ENCODE measurements at places on chromosomes 3 and 15. TPM values are rescaled to one million over a fixed set of nuclear protein-coding genes. Genes with fewer than 3 reads are reported as not detected.

Gene CHP1
- total RNA-seq: 49.4 TPM

Gene CHCHD4
- 8.1 TPM for total RNA-seq

Gene RAB7A
- total RNA-seq: 58.6 TPM

Gene PLA1A
- 0.20 TPM for total RNA-seq

Gene GOLGA6B
- 0.10 TPM for total RNA-seq

Gene GTPBP8
- total RNA-seq: 16.8 TPM

Gene CLRN1
- not detected for total RNA-seq

Gene TMEM207
- total RNA-seq: not detected

Gene MFAP1
- 20.3 TPM for total RNA-seq

Gene GHSR
- total RNA-seq: not detected

Gene CPB1
- total RNA-seq: 8.7 TPM
